Epithelial cell of umbilical artery (primary cell): ENCODE measurements at places on chromosomes 1 and 21. TPM values are rescaled to one million over a fixed set of nuclear protein-coding genes. Genes with fewer than 3 reads are reported as not detected.

The STRIP1 gene
- 37.0 and 61.6 TPM in 2 replicates for total RNA-seq

The CLCA1 gene
- total RNA-seq = not detected in 2 replicates

The C1orf115 gene
- 15.3 and 48.3 TPM in 2 replicates for total RNA-seq

The CACYBP gene
- total RNA-seq = 210 and 337 TPM in 2 replicates

The ICOSLG gene
- 0.76 and 1.3 TPM in 2 replicates for total RNA-seq
